ENCODE measurements at places on chromosomes 16 and 17.

GRCh38 chr17:36942631-36943125 lies 5.4 kb downstream of the LHX1 start:
- DNase-seq, result no peak

GRCh38 chr17:6474906-6475305 lies 30.7 kb downstream of the PIMREG start:
- no peak for DNase-seq

DNA sequence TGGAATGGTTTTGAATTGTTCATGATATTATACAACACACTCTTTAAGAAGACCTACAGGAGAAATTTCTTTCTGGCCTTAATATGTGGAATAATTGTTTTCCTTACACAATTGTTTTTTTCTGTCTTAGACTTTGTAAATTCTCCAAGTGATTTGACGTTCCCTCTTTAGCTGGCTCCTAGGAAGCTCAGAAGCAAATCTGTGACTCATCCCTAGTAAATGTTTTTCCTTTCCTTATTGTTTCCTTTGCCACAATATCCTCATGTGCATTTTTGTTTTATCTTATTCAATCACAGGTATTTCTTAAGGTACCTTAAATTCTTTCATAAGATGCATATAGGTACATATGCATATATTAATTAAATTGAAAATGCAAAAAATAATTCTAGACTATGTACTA lies 13.5 kb downstream of the KIAA0753 start:
- no peak for DNase-seq

GRCh38 chr16:88940862-88941817 lies 35.9 kb downstream of the CBFA2T3 start:
- DNase-seq, result no peak

- no peak for DNase-seq
Observed at GRCh38 chr17:14201988-14202380, 34.7 kb downstream of the CDRT15 start.

DNA sequence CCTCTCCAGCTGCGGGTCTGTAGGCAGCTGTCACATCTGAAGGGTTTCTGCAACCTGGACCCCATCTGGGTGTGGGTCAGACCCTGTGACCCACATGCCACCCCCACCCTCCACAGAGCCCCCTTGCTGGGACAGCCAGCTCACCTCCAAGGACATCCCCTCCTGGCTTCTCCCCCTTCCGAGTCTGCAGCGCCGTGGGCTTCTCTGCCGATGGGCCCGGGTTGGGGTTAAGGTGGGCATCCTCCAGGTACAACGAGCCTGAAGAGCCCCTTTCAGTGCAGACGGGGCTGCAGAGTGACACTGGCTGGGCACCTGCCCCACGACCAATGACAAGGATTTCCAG lies 28.9 kb downstream of the OR1D5 start:
- DNase-seq, result no peak

- peak; percentile 73 for DNase-seq
Observed at GRCh38 chr17:82297280-82297713, 20.1 kb downstream of the CD7 start.

GRCh38 chr17:28141773-28142172 lies 99.3 kb downstream of the NLK start:
- no peak for DNase-seq

DNA sequence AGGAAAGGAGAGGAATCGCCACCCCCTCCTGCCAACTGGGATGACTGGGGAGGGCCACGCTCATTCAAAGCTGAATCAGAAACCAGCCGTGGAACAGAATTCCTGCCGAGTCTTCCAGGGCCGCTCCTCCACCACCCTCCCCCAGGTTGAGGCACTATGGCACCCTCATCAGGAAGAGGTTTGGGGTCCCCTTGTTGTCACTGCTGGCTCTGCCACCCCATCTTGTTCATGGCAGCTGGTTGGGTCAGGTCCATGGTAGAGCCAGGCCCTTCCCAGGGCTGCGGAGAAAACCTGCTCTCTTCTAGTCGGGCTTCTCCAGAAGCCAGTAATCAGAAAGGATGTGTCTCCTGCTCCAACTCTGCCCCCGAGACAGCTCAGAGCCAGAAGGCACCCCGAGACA lies 41.8 kb downstream of the KCNJ12 start:
- no peak for DNase-seq

DNA sequence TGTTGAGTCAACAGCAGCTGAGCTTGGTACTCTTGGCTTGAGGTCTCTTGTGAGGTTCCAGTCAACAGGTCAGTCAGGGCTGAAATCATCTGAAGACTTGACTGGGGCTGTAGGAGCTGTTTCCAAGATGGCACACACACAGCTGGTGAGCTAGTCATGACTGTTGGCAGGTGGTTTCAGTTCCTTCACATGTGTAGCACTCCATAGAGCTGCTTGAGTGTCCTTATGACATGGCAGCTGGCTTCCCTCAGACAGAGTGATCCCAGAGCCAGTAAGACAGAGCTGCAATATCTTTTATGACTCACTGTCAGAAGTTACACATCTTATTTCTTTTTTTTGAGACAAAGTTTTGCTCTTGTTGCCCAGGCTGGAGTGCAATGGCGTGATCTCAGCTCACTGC lies 19.5 kb upstream of the GAS7 start:
- no peak for DNase-seq

- no peak for DNase-seq
Observed at GRCh38 chr16:84881702-84882521, 62.1 kb downstream of the CRISPLD2 start.

- no peak for DNase-seq
Observed at GRCh38 chr17:27650836-27651235, 19.8 kb downstream of the LGALS9 start.

- no peak for DNase-seq
Observed at GRCh38 chr16:51665436-51665998, 514.4 kb upstream of the SALL1 start.

- no peak for DNase-seq
Observed at GRCh38 chr17:82170412-82170961, 42.2 kb downstream of the CCDC57 start.

DNA sequence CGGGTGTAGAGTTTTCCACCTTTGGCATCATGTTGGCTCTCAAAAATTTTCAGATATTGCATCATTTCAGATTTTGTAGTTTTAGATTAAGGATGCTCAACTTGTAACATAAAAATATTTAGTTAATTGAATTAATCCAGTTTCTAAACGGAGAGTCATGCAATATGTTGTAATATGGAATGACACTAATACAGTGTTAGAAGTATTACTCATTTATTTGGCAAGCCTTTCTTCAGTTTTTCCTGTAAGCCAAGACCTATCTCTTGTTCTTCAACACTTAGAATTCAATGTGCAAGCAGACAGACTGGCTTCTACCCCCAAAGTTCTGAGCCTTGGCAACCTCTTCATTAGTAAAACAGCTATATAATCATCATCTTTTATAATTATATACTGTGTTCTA lies 985.0 kb upstream of the GOT2 start:
- DNase-seq, result no peak

DNA sequence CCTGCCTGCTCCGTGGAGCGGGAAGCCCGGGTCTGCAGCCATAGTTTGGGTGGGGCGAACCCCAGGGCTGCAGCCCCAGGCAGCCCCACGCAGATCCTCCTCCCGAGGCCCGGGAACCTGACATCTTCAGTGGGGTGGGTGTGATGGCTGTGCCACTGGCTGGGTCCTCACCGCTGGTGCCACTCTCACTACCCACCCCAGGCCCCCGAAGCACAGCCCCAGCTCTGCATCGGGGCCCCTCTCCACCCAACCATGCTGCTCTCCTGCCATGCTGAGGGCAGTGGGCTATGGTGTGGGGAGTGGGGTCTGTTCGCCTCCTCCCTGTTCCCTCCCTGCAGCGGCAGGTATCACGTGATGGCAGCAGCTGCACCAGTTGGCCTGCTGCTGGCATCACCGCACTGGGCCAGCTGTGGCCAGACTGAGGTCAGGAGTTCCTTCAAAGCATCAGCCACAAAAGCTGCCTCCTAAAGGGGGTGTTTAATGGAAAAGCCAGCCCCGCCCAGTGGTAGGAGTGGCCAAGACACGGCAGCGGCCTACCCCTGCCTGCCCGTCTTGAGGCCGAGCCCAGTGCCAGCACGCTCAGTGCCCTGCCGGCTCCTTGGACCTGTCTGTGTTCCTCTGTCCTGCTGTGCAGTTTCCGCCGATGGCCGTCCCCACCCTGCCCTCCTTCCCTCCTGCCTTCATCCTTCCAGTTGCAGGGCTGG lies 10.8 kb downstream of the KCTD5 start:
- no peak for DNase-seq

DNA sequence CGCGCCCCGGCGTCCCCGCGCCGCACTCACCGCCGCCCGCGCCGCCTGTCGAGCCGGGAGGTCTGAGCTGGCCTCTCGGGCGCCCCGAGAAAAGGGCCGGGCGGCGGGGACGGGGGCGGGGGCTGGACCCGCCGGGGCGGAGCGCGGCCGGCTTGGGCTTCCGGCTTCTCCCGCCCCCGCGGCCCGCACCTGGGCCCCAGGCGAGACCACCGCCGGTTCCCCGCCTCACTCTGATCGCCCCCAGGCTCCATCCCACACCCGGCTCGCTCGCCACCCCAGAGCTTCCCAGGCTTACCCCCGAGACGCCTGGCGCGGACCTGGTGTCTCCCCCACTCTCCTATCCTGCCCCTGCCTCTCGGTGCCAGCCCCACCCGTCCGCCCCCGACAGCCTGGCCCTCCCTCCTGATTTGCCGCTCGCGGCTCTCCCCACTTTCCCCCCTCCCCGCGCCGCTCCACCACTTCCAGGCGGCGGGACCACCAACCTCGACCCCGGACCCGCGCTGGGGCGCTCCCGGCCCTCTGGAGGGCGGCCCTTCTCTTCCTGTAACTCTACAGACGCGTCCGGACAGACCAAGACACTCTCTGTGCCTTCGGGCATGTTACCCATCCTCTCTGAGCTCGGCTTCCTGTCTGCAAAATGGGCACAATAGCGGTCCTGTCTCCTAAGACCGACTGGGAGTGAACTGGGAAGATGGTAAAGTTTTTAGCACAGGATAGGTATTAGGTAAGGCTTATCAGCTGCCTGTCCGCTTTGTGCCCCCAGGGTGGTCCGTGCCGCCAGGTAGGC lies at the start of gene LITAF:
LITAF (minus strand) TSS at position 64 of the 787 bp plus-strand sequence. CDS start 30,189 bp downstream, outside the sequence.
- peak; percentile 29 for DNase-seq

GRCh38 chr16:78823027-78823426 lies 723.6 kb downstream of the WWOX start:
- DNase-seq, result no peak

DNA sequence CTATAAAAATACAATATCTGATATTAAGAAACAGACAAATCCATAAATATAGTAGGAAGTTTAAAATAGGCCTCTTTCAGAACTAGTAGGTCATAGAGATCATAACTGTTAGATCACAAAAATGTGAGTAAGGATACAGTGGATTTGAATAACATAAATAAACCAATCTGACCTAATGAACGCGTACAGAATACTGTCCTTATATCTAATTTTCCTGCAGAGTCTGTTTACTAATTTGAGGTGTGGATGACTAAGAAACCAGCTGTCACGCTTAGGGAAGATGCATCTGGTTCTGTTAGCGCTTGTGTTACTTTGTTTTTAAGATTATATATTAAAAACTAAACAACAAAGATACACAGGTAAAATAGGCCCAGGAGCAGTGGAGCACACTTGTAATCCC lies 14.8 kb downstream of the CPD start:
- DNase-seq, result no peak

- DNase-seq, result no peak
Observed at GRCh38 chr16:30369091-30369937, 980 bp downstream of the TBC1D10B start.

DNA sequence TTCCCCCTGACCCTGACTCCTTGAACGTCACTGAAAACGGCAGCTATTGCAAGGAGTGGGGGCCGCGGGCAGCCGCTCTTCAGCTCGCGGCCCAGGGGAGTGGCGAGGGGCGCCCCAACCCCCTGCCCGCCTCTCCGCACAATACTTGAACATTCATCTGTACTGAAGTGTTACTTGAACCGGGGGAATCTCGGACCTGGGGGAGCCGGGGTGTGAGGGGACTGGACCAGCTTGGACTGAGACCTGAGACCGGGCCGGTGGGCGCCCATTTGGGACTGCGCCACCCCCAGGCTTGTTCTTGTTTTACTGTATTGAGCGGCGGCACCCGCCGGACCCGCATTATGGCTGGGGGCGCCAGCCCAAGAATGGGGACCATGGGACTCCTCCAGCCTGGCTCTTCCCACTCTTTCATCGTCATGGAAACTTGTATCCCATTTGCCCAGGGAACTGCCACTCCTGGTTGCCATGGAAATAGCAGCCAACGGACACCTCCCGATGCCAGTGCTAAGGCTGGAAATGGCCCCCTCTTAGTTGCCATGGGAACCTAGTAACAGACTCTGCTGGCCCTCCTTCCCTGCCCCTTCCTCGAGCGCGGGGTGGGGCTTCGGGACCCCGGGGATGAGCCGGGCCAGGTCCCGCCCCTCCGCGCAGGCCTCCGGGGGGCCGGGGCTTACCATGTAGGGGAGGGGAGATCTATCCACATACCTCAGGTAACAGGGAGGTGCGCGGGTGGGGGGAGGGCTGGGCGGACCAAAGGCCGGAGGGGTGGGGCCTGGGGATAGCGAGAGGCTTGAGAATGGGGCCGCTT lies 805 bp upstream of the ORAI3 start:
- no peak for DNase-seq

DNA sequence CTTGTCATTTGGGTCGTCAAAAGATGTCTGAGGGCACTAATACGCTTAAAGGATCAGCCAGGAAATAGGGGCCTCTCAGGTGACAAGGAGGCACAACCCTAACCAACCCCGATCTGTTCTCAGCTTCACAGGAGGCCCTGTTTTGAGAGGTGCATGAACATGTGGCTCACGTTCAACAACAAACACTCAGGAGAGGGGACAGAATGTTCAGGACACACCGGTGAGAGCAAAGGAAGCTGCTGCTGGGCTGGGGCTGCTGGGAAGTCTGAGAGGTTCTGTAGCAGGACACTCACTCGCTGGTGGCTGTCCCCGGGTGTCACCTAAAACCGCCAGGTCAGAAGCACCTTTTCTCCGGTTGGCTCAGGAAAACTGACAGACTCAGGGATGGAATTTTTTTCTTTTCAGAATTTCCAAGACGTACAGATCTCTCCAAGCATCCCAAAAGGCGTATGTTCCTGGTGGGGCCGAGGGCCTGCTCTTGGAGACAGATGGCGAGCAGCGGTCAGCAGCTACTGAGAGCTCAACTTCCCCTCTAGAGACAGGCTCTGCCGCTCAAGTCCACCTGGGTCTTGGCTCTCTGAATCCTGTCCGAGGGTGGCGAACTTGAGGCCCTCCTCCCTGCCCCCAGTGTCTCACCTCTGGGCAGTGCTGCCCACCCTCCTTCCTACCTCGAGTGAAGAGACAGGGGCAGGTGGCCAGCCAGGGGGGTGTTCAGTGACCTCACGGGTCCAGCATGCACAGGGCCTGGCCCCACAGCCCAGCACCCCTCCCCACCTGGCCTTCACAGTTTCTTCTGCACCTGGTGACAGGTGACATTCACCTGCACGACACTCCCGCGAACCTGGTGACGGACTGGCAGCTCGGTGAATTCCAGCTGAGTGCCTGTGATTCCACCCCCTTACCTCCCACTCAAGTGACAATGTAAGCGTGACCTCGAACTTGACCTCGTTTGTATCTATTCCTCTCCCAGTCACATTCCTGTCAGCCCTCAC lies 22.9 kb downstream of the CLUH start:
- no peak for DNase-seq
